Stimulated activated CD8-positive, alpha-beta memory T cell treated with anti-CD3 and anti-CD28 coated beads, Interleukin-4, amount 100 ng/mL, for 24 hours (primary cell): ENCODE measurements at places on chromosomes 1 and 21.

DNA sequence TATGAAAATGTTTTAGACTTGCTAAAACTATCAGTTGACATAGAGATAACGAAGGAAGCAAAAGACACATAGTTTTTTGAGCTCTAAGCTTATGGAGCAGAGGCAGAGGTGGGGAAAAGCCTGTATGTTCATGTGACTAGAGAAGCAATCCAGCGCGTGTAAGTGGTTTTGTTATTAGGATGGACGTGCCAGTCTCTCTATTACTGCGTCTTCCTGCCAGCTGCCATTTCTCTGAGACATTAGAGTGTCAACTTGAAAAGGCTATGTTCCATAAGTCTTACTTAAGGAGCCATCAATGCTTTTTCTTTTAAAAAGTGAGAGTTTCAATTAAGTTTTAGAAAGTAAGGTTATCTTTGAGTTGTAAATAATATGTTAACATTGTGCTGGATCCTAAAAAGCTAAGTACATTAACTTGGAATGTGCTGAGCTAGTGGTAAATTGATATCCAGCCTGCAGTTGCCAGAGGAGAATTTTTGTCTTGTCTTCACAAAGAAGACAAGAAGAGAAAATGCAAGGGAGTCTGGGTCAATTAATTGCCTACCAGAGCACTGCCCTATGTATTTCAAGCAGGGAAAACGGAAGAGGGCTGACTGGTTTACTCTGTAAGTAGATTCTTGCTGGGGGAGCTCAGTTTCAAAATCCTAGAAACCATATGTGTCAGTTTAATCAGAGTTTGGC lies 161.8 kb upstream of the B3GALT2 start:
- DNase-seq: no peak

GRCh38 chr1:162021124-162021523 lies 2.5 kb downstream of the OLFML2B start:
- no peak for DNase-seq

GRCh38 chr1:234701737-234702341 lies 91.9 kb upstream of the IRF2BP2 start:
- DNase-seq: no peak

DNA sequence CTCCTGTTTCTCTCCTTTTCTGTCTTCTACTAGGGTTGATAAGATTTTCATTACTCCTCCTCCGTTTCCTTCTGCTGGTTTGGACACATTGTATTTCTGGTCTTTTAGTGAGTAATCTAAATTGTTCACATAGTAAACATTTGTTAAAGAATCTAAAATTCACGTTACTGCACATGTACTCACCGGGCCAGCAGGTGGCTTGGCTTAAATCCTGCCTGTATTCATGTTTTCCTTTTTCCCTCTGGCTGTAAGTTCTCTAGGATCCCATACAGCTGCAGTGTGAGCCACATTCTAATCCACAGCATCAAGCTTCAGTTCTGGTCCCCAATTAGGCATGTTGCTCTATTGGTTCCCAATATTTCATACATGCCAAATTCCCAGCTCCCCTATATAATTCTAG lies 958.3 kb downstream of the ADGRL2 start:
- DNase-seq: no peak

GRCh38 chr1:165281207-165281901 lies 75.2 kb downstream of the LMX1A start:
- DNase-seq: no peak

DNA sequence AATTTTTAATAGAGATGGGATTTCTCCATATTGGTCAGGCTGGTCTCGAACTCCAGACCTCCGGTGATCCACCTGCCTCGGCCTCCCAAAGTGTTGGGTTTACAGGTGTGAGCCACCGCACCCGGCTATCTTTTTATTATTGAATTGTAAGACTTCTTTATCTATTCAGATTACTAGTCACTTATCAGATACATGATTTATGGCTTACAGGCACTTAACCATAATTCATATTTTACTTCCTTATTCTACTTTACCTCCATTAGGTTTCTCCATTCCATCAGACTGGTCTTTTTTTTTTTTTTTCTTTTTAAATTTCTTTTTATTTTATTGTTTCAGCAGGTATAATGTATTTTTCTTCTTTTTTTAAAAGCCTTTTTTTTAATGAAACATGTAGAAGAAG lies 4.4 kb downstream of the TMEM183A start:
- no peak for DNase-seq

- no peak for DNase-seq
Observed at GRCh38 chr1:36108314-36108713, 16.7 kb downstream of the COL8A2 start.

DNA sequence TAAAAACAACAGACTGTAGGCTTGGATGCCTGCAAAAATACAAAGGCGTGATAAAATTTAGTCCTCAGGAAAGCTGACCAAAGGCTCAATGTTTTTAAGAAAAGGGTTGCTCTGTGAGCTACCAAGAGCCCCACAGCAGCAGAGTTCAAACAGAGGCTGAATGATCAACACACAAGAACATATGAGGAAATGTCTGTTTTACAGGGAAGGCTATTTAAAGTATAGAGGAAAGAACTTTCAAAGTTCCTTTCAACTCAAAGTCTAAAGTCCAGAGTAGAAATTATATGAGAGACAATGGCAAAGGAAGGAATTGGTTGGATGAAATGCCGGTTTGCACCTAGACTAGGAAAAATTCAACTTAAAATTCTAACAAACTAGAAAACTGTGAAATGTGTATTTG lies 8.6 kb downstream of the CLSTN1 start:
- no peak for DNase-seq

DNA sequence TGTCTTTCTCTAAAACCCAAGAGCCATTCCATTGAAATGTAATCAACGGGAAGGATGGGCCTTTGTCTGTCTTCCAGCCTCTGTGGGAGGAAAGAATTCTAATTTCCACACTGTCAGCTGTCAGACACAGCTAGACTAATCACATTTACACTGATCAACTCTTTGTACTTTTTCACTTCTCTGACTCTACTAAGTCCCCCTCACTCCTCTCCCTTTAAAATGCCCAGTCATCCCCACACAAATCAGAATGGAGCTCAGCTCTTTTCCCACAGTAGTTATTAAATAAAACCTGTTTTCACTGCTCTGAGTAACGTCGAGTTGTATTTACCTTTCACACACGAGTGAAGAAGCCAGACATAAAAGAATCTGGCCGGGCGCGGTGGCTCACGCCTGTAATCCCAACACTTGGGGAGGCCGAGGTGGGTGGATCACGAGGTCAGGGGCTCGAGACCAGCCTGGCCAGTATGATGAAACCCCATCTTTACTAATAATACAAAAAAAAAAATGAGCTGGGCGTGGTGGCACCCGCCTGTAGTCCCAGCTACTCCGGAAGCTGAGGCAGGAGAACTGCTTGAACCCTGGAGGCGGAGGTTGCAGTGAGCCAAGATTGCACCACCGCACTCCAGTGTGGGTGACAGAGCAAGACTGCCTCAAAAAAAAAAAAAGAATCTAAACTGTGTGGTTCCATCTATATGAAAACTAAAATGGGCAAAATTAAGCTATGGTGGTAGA lies 13.3 kb downstream of the ZBTB8OS start:
- no peak for DNase-seq

GRCh38 chr1:54006508-54006907 lies 11.5 kb downstream of the LDLRAD1 start:
- no peak for DNase-seq

GRCh38 chr1:242467556-242468145 lies 56.8 kb downstream of the PLD5 start:
- no peak for DNase-seq

DNA sequence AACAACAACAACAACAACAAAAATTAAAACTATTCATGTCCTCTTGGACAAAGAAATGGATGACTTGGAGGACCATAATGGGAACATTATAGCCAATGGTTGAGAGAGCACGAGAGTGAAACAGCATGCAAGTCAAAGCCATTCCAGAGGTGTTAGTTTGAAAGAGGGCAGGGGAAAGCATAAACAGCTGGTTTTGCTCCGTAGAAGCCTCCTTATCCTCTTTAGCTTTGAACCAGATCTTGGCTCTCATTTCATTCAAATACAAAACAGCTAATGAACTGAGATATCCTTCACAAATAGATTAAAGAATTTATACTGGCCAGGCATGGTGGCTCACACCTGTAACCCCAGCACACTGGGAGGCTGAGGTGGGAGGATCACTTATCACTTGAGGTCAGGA lies 8.7 kb upstream of the SMG7 start:
- DNase-seq: no peak

DNA sequence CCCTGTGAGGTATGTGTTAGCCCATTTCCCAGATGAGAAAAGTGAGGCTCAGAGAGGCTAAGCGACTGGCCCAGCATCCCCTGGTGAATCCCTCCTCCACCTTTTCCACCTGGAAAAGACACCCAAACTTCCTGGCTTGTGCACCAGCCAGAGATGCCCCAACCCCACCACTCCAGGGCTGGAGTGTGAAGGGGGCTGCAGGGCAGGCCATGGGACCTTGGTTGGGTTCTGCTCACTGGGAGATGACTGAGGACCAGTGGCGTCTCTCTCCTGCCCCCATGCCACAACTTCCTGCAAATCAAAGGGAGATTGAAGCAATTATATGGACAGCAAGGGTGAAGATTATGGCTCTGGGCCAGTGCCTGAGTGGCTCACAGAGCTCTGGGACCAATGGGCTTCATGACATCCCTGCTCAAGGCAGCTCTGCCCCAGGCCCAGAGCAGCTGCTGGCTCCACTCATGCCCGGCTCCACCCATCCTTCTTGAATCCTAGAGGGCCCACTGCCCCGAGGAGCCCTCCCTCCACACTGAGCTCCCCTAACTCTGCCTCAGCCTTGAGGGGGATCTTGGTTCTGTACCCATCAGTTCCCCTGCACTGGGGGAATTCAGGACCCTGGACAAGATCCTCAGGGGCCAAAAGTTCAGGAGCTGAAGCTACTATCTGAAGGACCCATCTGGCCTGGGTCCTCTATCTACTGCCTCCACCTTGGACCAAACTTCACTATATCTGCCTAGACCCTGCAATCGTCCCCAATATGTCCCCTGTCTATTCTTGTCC lies 416.9 kb downstream of the PTPRU start:
- DNase-seq: no peak

- DNase-seq: no peak
Observed at GRCh38 chr1:203046984-203047630, 20.8 kb downstream of the PPFIA4 start.

GRCh38 chr1:216483672-216484401 lies 60.6 kb upstream of the USH2A start:
- DNase-seq: no peak

GRCh38 chr1:11946647-11947046 lies 12.1 kb downstream of the PLOD1 start:
- no peak for DNase-seq

- DNase-seq: no peak
Observed at GRCh38 chr1:117809764-117810163, 119.7 kb downstream of the GDAP2 start.

DNA sequence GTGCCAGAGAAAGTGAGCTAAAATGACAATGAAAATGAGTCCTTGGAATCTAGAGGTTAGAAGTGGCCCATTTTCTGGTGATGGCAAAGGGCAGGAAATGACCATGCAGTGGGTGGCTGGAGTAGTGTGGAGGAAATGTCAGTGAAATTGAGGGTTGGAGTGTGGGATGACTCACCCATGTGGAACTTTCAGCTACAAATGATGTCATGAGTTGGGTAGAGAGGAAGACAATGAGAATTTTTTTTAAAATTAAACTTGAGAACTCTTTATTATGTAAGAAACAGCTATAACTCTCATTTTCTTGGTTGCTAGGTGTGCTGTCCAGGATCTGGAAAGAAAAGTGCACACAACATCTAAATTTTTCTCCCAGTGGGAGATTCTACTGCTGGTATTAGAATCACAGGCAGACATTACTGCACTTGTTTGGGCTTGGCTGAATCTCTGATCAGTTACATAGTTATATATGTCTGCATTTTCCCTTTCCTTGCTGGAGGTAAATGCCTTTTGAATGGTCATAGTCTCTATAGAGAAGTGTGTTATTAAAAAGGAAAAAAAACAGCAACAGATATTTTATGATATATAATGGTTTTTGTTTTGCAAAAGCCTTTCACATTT lies 56.8 kb upstream of the GNG12 start:
- DNase-seq: no peak

DNA sequence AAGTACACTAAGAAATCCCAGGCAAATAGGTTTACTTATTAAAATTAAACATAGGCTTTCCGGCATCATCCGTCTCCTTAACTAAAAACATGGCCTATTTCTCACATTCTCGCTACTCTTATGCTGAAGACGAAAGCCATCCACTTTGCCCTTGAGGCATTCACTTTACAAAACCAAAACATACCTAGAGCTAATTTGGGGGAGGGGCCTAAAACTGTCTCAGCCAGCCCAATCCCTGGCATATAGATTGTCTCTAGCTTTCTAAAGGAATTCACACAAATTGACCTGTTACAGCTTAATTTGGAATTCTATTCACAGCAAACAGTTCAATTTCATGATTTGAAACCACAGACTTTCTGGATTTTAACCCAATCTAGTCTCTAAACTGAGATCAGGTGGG lies 34.8 kb downstream of the SLC35D1 start:
- no peak for DNase-seq

- DNase-seq: no peak
Observed at GRCh38 chr21:35779690-35780570, 280.4 kb downstream of the SETD4 start.

DNA sequence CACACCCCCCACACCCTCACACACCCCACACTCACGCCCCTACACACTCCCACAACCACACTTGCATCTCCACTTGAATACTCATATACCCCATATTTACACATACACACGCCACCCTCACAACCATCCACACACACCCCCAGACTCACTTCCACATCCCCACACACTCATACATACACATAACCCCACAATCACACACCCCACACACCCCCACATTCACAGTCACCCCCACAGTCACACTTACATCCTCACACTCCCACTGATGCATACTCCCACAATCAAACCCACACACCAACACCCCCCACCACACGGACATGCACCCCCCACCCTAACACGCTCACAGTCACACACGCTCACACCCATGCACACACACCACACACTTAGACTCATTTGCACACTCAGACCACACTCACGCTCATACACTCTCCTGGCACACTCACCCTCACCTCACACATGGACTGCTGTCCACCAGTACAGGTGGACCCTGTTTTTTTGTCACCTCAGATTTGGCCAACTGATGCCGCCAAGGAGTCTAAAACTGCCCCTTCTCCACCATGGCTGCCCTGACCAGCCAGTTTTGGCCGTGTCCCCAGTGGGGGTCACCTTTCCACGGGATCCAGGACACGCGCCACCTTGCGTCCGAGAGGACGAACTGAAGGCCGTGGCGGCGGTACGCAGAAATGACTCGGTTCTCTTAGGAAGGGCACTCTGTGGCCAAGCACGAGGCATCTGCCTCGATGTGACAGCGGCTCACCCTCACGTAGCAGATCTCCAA lies 45.3 kb upstream of the EDN2 start:
- DNase-seq: no peak

DNA sequence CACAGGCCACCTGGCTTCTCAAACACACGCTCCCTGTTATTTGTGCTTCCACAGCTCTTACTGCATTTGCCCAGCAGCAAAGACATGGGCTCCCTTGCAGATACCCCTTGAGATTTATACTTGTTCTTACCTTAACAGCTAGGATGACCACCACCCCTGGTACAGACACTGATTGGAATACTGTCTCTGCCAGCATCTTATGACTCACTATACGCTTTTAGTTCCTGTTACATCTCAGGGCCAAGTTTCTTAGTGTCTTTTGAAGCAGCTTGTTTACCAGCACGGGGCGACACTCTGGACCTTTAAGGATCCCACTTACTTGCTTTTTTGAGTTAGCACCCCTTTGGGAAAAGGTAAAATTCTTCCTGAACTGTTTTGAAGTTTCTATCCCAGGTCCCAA lies 874.8 kb downstream of the KCNT2 start:
- DNase-seq: no peak

- no peak for DNase-seq
Observed at GRCh38 chr21:33816174-33816573, 99.4 kb downstream of the ATP5PO start.
